ENCODE measurements at places on chromosomes 6 and 20. TPM values are rescaled to one million over a fixed set of nuclear protein-coding genes. Genes with fewer than 3 reads are reported as not detected.

Gene NOX3
- not detected for total RNA-seq

Gene HDGFL1
- not detected for total RNA-seq

Gene CRIP3
- 10.0 TPM for total RNA-seq

Gene KCNK5
- 14.3 TPM for total RNA-seq

Gene COX4I2
- total RNA-seq: not detected

Gene ECT2L
- total RNA-seq: not detected

Gene BCAS1
- 4.0 TPM for total RNA-seq

Gene MCHR2
- not detected for total RNA-seq

Gene FOXA2
- not detected for total RNA-seq

Gene GTSF1L
- not detected for total RNA-seq

Gene HLA-G
- total RNA-seq: 0.38 TPM

Gene KCNK17
- total RNA-seq: not detected

Gene FOXP4
- 29.4 TPM for total RNA-seq

Gene PPP2R5D
- total RNA-seq: 42.9 TPM

Gene VSTM2L
- total RNA-seq: 2.3 TPM

Gene ZBTB46
- total RNA-seq: 4.9 TPM
